ENCODE measurements at places on chromosomes 5 and 9.
A peak's percentile ranks its signal among the peaks of the same experiment; 100 is the strongest.

DNA sequence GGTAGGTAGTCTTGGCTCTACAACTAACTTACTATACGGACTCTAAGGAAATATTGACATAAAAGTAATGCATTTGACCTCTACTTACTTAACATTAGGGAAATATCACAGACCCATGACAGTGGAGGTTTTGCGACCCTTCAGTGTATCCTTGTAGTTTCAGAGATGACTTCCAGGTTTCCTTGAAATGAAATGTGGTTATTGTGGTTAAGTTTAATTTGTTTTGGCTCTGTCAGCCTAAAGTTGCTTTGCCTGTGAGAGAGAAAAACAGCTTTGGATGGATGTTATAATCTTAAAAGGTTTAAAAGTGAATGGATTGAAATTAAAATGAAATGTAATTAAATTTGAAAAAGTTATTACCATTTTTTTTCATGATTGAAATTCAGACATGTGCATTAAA is 42.9 kb downstream of the LRRTM2 start:
- no peak overlapping the region for H3K4me3 ChIP-seq
- H3K36me3 ChIP-seq, result peaks cover 3% of the 10 kb centered on the region
- no peaks in the 10 kb centered on the region for H3K27me3 ChIP-seq
- H3K27ac ChIP-seq, result no peak overlapping the region

DNA sequence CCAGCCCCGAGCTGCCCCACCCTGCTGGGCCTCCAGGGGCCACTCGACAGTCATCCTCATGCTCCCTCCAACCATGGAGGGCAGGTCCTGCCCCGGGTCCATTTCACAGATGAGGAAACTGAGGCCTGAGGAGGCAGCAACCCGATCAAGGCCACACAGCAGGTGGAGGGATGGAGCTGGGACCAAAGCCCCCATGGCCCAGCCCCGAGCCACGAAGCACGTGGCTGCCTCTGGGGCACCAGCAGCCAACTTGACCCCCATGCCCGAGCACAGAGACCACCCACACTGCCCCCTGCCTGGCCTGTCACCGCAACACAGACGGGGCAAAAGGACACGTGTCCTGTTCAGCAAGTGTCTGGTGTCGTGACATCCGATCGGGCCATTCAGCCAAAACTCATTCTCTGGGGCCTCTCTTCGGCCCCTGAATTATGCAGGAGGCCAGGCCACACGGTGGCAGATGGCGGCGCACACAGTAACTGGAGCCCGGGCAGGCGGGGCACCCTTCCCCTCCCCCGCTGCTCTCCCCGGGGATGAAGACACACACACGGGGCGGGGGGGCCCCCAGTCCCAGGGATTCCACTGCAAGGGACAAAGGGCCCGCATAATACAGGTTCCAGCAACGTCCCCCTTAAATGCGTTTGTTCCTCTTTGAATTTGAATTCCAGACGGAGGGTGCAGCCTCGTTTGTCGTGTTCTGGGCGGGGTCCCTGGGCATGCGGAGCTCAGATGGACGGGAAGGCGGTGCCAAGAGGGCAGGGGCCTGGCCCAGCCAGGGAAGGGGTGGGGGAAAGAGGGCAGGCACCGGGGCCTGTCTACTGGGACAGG is 29.4 kb upstream of the TMEM250 start:
- H3K4me3 ChIP-seq, result no peak overlapping the region
- no peak for DNase-seq
- H3K27ac ChIP-seq, result no peak overlapping the region
- H3K36me3 ChIP-seq, result no peaks in the 10 kb centered on the region
- no peaks in the 10 kb centered on the region for H3K27me3 ChIP-seq

GRCh38 chr5:52774005-52774410 is 13.7 kb upstream of the ITGA1 start:
- no peaks in the 10 kb centered on the region for H3K36me3 ChIP-seq
- H3K4me3 ChIP-seq, result no peak overlapping the region
- no peaks in the 10 kb centered on the region for H3K27me3 ChIP-seq
- no peaks in the 10 kb centered on the region for H3K4me1 ChIP-seq

DNA sequence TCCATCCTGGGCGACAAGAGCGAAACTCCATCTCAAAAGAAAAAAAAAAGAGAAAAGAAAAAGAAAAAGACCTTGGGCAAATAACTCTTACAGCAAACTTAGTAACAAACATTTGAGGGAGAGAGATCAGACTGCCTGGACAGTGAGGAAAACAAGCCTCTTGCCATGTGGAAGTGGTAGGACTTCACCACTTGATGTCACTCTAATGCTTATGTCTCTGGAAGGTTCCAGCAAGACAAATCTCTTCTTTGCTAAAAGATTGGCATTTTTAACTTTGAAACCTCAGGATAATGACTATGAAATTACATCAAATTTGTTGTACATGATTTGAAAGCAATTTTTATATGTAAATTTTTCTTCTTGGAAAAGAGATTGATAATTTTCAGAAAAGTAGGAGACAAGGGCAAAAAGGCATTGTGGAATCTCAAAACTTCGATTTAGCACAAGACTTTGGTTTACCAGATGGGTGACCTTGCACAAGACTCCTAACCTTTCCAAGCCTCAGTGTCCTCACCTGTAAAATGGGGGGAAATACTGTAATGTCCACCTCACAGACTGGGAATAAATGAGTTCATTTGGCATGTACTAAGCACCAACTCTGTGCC is 5.4 kb downstream of the ACTL7B start:
- H3K27me3 ChIP-seq, result no peaks in the 10 kb centered on the region
- no peak for DNase-seq
- no peak overlapping the region for H3K4me3 ChIP-seq

GRCh38 chr5:76715486-76715735 is 515 bp upstream of the F2R start:
- DNase-seq, result no peak
- H3K36me3 ChIP-seq, result no peaks in the 10 kb centered on the region
- H3K4me3 ChIP-seq, result peak overlapping the region; percentile 81
- H3K27me3 ChIP-seq, result no peaks in the 10 kb centered on the region
- H3K4me1 ChIP-seq, result no peaks in the 10 kb centered on the region

- no peak overlapping the region for H3K4me3 ChIP-seq
- no peaks in the 10 kb centered on the region for H3K4me1 ChIP-seq
- no peak overlapping the region for H3K27ac ChIP-seq
Measured at GRCh38 chr5:17039170-17039569, 103.1 kb upstream of the MYO10 start.

GRCh38 chr5:89388872-89389271 is 505.9 kb upstream of the MEF2C start:
- H3K4me1 ChIP-seq, result no peaks in the 10 kb centered on the region
- no peaks in the 10 kb centered on the region for H3K36me3 ChIP-seq
- H3K27me3 ChIP-seq, result no peaks in the 10 kb centered on the region
- no peak for DNase-seq

- no peaks in the 10 kb centered on the region for H3K27me3 ChIP-seq
- H3K36me3 ChIP-seq, result no peaks in the 10 kb centered on the region
- no peak for DNase-seq
- no peaks in the 10 kb centered on the region for H3K4me1 ChIP-seq
- no peak overlapping the region for H3K4me3 ChIP-seq
Measured at GRCh38 chr5:1831677-1832313, 30.6 kb downstream of the NDUFS6 start.

DNA sequence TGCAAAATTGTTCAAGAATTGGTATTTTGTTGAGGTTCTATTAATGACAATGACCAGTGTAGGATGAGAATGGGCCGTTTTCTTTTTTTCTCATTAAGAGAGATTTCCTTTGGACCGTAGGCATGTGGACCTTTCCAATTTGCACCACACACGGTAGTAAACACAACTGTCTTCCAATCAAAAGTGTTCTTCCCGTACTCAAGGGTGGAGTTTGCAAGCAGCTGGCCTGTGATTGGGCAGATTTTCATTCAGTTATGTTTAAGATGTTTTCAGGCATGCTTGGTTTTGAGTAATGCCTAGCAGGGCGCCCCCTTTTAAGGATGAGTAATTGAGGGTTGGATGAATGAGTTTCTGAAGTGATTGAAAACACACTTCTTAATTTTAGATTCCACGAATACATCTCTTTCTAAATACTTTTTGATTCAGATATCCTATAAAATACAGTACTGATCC is 2.5 kb downstream of the KDM3B start:
- H3K4me1 ChIP-seq, result peaks cover 29% of the 10 kb centered on the region
- no peak overlapping the region for H3K27ac ChIP-seq
- DNase-seq, result no peak
- H3K27me3 ChIP-seq, result no peaks in the 10 kb centered on the region
- H3K4me3 ChIP-seq, result peak overlapping the region; percentile 98

GRCh38 chr5:34616651-34617050 is 39.5 kb upstream of the RAI14 start:
- H3K27me3 ChIP-seq, result no peaks in the 10 kb centered on the region
- H3K27ac ChIP-seq, result no peak overlapping the region
- no peaks in the 10 kb centered on the region for H3K4me1 ChIP-seq
- no peak for DNase-seq
- H3K4me3 ChIP-seq, result no peak overlapping the region

Data from thoracic aorta (tissue), 2 donors.